Activated CD4-positive, alpha-beta T cell treated with anti-CD3 and anti-CD28 coated beads for 1 hour (primary cell): ENCODE measurements at places on chromosomes 1 and 21.

DNA sequence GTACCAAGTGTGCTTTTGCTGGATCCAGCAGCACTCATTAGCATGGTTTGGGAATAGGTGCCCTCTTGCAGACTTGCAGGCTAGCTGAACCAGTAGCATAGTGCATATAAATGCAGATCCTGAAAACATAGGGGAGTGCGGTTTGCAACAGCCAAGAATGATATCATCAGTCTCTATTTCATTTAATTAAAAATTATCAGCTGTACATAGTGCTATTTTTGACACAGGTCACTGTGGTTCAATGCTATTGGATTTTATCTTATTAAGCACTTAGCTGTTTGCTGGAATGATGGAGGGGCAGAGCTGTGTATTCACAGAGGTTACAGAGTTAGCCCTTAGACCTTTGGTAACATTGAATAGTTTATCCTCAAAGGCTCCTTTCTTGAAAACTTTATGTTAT is 43.6 kb downstream of the CYYR1 start:
- DNase-seq: no peak

DNA sequence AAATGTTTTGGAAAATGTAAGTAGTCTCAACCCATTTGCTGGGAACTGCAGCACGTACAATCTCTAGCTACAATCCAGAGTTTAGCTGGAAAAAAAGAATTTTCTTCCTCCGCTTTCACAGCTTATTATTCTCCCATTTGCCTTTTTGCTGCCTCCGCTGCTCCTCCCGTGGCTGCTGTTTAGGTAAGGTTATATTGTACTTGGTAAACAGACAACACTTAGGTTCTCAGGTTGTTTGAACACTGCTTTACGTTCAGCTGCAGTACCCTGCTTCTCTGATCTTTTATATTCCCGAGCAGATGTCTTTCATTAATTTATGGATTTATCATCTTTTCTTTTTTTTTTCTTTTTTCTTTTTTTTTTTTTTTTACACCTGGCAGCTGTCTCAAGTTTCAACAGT is 14.3 kb downstream of the PROX1 start:
- DNase-seq: no peak

DNA sequence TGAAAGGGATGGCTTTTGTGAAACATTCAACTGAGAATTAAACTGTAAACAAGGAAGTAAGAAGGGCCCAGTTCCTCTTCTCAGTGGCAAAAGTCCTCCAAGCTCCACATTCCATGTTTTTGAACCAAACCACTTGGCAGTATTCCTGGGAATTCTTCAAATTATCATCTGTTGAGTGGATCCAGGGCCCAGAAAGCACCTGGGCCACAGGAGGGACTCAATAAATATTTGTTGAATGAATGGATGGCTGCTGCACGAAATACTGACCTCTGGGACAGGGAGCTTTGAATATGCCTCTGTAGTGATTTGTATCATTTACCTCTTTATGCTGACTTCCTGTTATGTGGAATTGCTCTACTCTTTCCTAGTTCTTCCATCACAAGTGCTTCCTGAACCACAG is 4.7 kb downstream of the SLC35F3 start:
- no peak for DNase-seq

- DNase-seq: no peak
Measured at GRCh38 chr21:19353256-19353655, 949.7 kb upstream of the TMPRSS15 start.

- no peak for DNase-seq
Measured at GRCh38 chr1:11797525-11798216, 8.1 kb downstream of the MTHFR start.

DNA sequence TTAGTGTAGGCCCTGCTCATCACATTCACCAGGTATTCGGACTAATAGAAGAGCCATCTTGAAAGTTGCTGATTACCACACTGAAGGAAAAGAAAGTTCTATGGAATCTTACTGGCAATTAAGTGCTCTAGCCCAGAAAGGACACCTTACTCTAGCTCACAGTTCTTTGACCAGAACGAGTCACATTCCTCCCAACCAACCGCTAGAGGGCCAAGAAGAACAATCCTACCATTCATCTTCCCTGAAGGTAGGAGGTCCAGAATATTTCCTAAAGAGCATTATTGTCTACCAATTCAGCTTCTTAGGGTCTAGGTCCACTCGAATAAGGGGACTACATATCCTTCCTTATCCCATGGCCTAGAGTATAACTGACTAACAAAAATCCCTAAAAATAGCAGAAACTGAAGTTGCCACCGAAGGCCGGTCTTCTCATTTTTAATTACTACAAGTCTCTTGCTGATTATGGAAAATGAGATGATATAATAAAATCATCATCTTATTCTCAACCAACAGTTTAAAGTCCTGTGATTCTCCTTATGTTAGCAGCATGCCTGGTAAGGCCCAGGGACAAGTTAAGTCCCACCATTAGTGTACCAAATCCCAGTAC is 2.7 kb upstream of the FMO1 start:
- no peak for DNase-seq

- no peak for DNase-seq
Measured at GRCh38 chr1:201742476-201742875, 86.5 kb upstream of the IPO9 start.

DNA sequence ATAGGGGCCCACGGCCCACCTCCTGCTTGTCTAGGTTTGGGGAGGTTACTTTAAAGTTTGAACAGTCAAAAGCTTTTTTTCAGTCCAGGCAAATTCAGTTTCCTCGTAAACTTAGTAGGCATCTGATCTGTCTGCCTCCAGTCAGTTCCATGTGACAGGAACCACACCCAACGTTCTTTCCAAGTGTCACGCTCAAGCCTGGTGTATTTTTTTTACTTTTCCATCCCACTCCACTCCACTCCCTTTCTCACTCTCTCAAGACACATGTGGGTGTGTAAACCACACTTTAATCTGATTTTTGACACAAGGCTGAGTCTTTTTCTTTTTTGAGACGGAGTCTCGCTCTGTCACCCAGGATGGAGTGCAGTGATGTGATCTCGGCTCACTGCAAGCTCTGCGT is 60.3 kb upstream of the GPR153 start:
- DNase-seq: no peak

GRCh38 chr21:44975720-44976555 is 36.1 kb downstream of the SLX9 start:
- no peak for DNase-seq

DNA sequence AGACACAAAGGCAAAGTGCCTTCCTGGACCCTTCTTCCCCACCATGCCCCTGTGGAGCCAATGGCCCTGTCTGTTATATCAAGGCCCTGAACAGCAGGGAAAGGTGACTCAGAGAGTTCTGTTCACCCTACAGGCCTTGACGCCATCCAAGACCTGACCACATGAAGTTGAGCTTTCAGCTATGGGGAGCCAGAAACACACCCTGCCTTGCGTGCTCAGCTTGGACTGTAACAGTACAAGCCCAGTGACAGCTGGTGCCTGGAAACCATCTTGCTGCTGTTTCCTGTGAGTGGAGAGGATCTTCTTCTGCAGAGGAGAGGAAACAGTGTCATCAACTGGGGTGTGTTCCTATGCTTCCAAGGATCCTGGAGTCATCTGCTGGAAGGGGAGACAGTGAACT is 165.0 kb upstream of the IRF2BP2 start:
- DNase-seq: no peak

- no peak for DNase-seq
Measured at GRCh38 chr21:36835383-36835795, 131.1 kb downstream of the HLCS start.

DNA sequence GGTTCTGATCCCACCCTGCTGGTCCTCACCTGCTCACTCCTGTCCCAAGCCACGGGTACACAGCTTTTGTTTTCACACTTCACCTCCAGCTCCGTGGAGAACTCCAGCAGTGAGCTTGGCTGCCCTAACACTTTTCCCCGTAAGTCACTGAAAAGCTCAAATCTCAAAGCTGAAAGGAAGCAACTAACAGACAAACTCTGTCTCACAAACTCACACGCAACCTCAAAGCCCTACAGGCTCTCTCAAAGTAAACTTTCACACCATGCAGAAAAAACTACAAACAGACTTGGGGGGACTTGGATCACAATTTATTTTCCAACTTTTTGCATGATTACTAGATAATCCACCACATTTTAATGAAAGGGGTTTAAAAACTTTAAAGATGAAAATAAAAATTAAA is 88.3 kb downstream of the AK5 start:
- no peak for DNase-seq

DNA sequence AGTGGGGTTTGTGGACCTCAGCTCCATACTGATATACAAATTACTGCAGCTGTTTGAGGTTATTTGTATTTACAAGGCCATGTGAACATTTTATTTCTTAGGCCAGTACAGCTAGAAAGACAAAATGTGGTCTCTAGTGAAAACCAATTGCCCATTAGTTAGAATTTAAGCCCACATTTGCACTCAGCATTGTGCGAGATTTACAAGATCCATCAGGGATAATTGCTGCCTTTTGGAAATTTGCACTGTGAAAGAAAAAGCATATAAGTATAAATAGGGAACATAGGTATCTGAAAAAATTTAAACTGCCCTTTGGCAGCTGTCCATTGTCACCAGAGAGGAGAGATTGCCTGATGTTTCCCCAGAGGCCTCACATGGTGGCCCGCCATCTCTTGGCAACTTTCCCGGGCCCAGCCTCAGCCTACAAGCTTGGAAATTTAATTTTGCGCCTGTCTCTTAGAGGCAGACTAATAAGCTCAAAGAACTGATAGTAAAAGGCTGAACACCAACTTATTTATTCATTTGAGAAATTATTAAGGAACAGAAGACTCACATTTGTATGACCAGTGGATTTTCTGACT is 120.7 kb downstream of the MAP3K21 start:
- no peak for DNase-seq

- DNase-seq: no peak
Measured at GRCh38 chr1:165284454-165284853, 72.1 kb downstream of the LMX1A start.

GRCh38 chr1:3707298-3707938 is 44.8 kb upstream of the CCDC27 start:
- DNase-seq: no peak

- DNase-seq: no peak
Measured at GRCh38 chr1:84073266-84073665, 70.8 kb upstream of the PRKACB start.

DNA sequence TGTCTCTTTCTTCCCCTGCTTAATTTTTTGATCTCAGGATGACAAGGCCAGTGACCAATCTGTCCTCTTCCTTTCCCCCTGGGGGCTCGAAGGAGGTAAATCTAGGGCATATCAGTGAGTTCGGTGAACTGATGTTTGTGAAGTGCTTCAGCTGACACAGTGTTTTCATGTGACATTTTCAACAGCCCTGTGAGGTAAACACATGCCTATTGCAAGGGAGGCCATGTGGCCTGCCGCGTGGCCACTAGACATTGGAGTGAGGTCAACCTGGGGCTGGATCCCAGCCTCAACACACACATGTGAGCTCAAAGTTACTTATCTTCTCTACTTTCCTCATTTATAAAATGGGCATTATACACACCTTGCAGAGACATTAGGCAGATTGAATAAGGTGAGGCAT is 126.3 kb downstream of the PLPP3 start:
- no peak for DNase-seq

- no peak for DNase-seq
Measured at GRCh38 chr1:36843906-36844610, 190.3 kb downstream of the GRIK3 start.

DNA sequence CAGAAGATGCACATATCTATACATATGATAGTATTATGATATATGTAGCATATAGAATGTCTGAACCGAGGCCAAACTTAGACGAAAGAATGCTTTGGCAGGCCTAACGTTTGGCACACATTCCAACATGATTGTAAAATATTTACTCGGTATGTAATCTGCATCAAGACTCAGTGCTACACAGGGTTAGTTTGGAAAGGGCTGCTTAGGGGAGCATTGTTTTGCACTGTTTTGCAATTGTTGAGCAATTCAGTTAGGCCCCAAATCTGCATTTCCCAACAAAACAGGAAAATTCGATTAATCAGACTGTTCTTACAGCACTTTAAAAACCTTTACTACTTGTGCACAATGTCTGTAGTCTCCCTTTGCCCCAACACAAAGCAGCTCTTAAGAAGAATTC is 216.0 kb upstream of the NEGR1 start:
- DNase-seq: no peak

GRCh38 chr1:167487614-167488013 is 30.7 kb downstream of the CD247 start:
- DNase-seq: no peak

DNA sequence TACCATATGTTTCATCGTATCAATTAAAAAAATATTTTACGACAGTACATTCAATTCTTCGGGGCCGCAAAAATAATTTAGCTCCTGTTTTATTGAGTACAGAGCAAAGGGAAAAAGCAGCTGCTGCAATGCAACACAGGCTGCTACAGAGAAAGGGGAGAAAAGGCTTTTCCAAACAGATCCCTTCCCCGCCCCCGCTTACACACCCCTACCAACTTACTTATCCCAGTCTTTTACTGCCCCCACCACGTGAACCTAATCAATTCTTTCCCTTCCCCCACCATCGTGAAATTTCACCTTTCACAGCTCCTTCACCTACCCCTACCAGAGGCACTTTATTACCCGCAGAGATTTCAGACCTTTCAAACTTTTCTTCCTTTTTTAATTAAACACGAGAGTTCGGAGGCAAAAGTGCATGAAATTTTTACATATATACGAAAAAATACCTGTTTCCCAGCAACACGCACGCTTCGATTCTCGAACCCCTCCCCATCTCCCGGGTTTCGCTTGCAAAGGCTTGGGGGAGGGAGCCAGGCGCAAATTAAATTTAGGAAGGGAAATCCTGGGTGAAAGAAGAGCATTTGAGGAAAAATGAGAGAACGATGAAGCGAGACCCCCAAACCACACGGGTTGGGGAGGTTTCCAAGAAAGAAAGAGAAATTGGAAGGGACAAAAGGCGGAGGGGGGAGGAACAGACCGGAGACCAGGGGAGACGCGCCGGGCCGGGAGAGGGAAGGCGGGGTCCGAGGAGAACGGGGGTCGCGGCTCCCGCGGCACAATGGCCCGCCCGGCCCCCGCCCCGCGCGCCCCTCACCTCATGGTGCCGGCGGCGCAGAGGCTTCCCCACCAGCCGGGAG is 823 bp downstream of the ENAH start:
- DNase-seq: no peak

DNA sequence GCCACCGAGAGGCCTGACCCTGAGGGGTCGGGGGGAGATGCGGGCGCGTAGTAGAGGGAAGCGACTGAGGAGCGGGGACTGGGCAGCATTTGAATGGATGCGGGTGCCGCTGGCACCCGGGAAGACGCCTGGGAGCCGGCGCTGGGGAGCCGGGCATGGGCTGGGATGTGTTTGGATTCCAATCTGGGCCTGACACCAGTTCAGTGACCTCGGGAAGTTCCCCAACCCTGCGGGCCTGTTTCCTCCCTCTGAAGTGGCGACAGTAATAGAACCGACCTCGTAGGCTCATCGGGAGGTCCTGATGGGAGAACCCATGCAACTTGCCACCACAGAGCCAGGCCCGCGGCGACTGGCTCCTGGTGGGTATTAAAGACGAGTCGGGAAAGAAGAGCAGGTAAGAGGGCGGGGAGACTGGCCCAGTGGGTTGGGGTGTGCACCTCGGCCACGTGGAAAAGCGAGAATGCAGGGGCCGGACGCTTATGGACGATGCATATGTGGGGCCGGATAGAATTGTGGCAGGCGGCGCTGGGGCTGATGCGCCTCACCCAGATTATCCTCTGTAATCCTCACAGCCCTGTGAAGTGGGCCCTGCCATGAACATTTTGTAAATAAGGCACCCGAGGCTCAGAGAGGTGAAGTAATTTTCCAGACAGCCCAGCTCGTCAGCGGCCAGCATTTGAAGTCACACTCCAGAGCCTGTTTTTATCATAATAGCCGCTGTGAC is 105.8 kb downstream of the SLC16A1 start:
- no peak for DNase-seq

GRCh38 chr1:78854556-78854955 is 152.0 kb downstream of the ADGRL4 start:
- no peak for DNase-seq
